Activated naive CD8-positive, alpha-beta T cell treated with anti-CD3 and anti-CD28 coated beads for 36 hours (primary cell): ENCODE measurements at places on chromosomes 5 and 9.

DNA sequence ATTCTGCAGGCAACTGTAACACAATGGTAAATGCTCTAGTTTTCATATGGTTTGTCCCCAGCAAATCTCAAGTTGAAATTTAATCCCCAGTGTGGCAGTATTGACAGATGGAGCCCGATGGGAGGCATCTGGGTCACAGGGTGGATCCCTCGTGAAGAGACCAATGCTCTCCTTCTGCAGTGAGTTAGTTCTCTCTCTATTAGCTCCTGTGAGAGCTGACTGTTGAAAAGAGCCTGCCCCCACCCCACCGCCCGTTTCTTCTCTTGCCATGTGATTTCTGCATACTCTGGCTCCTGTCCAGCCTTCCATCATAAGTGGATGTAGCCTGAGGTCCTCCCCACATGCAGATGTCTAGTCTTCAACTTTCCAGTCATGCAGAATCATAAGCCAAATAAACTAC is 27.0 kb downstream of the IARS1 start:
- H3K27me3 ChIP-seq, result no peaks in the 10 kb centered on the region
- peaks cover 36% of the 10 kb centered on the region for H3K36me3 ChIP-seq
- no peak overlapping the region for H3K27ac ChIP-seq
- H3K4me1 ChIP-seq, result peaks cover 2% of the 10 kb centered on the region
- no peak overlapping the region for H3K4me3 ChIP-seq

DNA sequence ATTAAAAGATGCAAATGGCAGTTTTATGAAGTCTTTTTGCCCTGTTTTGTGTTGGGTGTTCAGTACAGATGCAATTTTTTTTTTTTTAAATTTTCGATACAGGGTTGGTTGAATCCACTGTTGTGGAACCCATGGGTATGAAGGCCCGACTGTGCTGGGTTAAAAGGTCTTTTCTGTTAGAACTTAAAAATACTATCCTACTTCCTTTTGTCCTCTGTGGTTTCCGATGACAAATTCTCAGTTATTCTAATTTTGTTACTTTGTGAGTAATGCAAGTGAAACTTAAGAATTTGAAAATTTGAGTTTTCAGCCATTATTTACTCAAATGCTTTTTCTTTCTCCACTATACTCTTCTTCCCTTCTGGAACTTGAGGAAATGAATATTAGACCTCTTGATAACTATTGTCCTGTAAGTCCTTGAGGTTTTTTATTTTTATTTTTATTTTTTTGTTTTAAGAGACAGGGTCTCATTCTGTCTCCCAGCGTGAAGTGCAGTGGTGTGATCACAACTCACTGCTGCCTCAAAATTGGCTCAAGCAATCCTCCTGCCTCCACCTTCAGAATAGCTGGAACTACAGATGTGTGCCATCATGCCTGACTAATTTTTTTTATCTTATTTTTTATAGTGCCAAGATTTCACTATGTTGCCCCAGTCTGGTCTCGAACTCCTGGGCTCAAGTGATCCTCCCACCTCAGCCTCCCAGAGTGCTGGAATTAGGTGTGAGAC is 67.5 kb downstream of the ZCCHC7 start:
- no peak for DNase-seq
- H3K27me3 ChIP-seq, result no peaks in the 10 kb centered on the region
- H3K36me3 ChIP-seq, result peaks cover 64% of the 10 kb centered on the region
- H3K4me3 ChIP-seq, result peak overlapping the region; percentile 70
- H3K4me1 ChIP-seq, result peaks cover 50% of the 10 kb centered on the region

DNA sequence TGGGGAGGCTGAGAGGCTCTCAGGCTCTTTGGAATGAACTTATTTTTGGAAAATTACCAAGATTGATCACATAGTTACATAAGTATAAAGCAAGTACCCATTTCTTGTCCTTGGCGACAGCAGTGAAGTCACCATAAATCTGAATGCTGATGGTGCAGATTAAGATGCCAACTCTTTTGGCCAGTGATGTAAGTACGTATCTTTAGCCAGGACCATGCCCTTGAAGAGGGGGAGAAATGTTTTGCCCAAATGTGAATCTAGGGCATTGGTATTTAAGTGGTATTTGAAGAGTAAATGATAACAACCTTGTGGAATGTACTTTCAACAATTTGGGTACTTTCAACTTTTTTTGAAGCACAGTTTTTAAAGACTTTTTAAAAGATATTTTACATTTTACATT is 68.2 kb upstream of the RAD23B start:
- H3K27ac ChIP-seq, result no peak overlapping the region
- no peak for DNase-seq
- H3K4me3 ChIP-seq, result no peak overlapping the region

- no peak overlapping the region for H3K4me3 ChIP-seq
- H3K36me3 ChIP-seq, result no peaks in the 10 kb centered on the region
- no peak for DNase-seq
- no peak overlapping the region for H3K27ac ChIP-seq
Observed at GRCh38 chr5:56545016-56545415, 270.3 kb upstream of the MAP3K1 start.

DNA sequence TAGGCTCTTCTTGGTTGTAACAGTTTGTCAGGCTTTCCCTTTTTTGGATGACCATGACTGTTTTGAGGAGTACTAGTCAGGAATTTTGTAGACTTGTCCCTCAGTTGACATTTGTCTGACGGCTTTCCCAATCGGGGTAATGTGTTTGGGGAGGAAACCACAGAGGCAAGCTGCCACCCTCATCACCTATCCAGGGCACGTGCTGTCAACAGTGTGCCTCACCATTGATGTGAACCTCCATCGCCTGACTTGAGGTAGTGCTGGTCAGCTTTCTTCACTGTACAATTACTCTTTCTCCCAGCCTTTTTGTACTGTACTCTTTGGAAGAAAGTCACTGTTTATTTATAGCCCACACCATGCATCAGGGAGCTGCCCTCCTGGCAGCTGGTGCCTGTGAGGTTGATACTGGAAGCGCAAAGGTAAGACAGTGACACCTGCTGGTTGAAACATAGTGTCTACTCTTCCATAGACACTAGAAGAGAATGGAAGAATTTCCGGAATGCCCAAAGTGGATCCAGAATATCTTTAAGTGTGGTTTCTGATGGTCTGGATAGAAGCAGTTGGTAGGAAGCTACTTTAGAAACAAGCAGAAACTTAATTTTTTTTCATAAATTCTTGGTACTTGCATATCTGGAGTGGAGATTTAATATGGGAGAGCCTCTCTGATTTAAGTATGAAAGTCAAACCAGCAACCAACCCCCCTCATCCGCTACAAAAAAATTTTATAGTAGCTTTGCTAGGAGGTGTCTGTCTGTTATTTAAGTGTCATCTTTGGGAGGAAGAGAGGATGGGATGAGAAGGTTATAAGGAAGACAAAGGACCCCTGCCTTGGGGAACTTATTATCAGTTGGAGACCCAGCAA is 69.3 kb downstream of the SNX30 start:
- H3K4me3 ChIP-seq, result no peak overlapping the region
- H3K36me3 ChIP-seq, result peaks cover 11% of the 10 kb centered on the region
- no peaks in the 10 kb centered on the region for H3K27me3 ChIP-seq
- no peak for DNase-seq

- no peak overlapping the region for H3K27ac ChIP-seq
- H3K4me1 ChIP-seq, result no peaks in the 10 kb centered on the region
- H3K27me3 ChIP-seq, result peaks cover 3% of the 10 kb centered on the region
- no peaks in the 10 kb centered on the region for H3K36me3 ChIP-seq
Observed at GRCh38 chr5:40995801-40996586, 75.1 kb downstream of the MROH2B start.
